ENCODE measurements at places on chromosomes 5 and 9.

- DNase-seq = no peak
These were observed 140.6 kb upstream of the PUM3 start for GRCh38 chr9:2984491-2984890.

DNA sequence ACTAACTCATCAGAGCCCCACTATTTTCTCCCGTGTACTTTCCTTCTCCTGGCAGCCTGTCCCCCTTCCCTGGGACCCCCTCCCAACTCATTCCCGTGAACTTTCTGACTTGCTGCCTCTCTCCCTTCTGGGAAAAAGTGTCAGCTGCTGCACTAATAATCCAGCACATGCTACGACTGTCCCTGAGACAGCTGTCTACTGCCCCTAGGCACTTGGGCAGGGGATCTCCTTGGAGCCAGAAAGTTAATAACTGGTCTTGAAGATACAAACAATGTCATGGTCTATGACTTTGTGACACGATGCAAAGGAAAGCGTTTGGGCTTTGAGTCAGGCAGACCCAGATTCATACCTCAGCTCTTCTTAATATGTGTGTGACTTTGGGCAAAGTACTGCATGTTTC lies 10.1 kb upstream of the RNF183 start:
- DNase-seq = no peak

DNA sequence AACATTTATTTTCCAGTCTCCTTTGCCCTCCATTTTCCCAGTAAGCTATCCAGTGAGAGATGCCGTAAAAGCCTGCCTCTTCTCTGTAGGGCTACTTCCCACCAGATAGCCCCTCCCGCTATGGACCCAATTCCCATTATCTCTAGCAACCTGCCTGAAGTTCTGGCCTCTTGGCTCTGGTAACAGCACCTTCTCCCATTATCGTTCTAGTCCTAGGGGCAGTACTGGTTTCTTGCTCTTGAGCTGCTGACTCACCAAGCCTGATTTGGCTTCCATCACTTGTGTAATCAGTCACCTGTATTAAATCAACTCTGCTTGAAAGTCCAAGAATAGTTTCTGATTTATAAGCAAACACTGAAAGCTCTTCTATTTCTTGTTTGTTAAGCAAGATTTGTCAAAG lies 42.8 kb upstream of the PARP8 start:
- no peak for DNase-seq

GRCh38 chr9:133604214-133604613 lies 5.0 kb downstream of the FAM163B start:
- no peak for DNase-seq

GRCh38 chr9:97398999-97399758 lies 12.7 kb upstream of the TDRD7 start:
- peak; percentile 86 for DNase-seq

DNA sequence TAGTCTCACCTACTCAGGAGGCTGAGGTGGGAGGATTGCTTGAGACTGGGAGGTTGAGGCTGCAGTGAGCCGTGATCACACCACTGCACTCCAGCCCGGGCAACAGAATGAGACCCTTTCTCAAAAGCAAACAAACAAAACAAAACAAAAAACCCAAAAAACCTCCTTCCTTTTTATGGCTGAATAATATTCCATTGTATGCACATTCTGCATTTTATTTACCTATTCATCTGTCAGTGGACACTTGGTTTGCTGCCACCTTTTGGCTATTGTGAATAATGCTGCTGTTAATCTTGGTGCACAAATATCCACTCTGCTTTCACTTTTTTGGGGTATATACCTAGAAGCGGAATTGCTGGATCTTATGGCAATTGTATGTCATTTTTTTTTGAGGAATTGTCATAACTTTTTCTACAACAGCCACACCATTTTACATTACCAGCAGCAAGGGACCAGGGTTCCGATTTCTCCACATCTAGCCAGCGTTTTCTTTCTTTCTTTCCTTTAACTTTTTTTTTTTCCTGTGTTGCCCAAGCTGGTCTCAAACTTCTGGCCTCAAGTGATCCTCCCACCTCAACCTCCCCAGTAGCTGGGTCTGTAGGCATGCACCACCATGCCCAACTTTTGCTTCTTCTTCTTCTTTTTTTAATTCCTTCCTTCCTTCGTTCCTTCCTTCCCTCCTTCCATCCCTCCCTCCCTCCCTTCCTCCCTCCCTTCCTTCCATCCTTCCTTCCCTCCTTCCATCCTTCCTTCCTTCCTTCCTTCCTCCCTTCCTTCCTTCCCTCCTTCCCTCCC lies 30.6 kb downstream of the NKX2-5 start:
- no peak for DNase-seq

DNA sequence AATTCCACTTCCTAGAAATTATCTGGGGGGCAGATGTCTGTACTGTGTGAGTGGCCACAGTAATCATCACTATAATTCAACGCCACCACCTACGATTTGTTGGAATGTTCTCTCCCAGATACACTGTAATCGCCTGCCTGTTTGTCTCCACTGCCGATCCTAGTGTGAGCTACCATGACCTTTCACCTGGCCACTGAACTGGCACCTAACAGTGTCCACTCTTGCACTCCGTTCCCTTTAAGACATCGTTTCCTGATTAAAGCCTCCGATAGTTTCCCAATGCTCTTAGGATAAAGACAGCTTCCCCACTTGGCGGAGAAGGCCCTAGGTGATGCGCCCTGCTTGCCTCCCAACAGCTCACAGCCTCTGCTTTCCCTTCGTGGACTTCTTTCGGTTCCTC lies 4.0 kb downstream of the PHYKPL start:
- DNase-seq = peak; percentile 4

GRCh38 chr5:132102944-132103331 lies 29.3 kb downstream of the CSF2 start:
- DNase-seq = no peak

GRCh38 chr9:35696520-35697215 lies 6.9 kb upstream of the TPM2 start:
- DNase-seq = peak; percentile 60

DNA sequence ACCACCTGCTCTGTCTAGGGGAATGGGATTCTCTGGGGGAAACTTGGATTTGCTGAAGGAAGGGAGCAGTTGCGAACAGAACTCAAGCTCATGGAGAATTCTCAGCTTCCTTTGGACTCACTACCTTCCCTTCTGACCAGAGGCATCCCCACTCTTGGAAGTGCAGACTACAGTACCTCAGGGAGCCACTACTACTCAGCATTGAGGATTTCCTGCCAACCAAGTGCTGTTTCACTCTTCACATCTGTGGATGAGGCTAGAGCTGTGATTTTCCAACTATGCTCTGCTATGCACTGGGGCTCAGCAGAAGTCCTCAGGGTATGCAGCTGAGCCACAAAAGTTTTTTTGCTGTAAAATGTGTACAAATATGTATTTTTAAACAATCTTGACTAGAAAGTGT lies 43.9 kb downstream of the MACROH2A1 start:
- DNase-seq = no peak
